Effector memory CD8-positive, alpha-beta T cell (primary cell): ENCODE measurements at places on chromosomes 7 and 10.

- H3K27me3 ChIP-seq, result no peaks in the 10 kb centered on the region
- H3K27ac ChIP-seq, result peak overlapping the region; percentile 39
Measured at GRCh38 chr10:119896061-119896655, 3.6 kb downstream of the SEC23IP start.

DNA sequence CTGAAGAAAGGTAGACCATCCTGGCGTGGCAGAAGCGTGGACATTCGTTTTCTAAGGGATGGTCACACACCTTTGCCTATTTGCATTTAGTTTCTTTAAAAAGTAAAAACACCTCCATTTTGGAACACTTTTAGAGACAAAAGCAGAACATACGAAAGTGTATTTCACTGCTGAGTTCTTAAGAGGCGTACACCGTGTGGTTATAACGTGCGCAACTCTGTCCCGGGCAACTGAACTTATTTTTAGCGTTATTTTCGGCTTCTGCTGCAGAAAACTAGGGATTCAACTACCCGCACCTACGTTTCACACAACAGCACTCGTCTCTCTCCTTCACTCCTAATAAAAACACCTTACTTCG is 557 bp upstream of the LSM8 start:
- H3K4me1 ChIP-seq, result peaks cover 35% of the 10 kb centered on the region
- peaks cover 41% of the 10 kb centered on the region for H3K36me3 ChIP-seq
- H3K4me3 ChIP-seq, result peak overlapping the region; percentile 92

DNA sequence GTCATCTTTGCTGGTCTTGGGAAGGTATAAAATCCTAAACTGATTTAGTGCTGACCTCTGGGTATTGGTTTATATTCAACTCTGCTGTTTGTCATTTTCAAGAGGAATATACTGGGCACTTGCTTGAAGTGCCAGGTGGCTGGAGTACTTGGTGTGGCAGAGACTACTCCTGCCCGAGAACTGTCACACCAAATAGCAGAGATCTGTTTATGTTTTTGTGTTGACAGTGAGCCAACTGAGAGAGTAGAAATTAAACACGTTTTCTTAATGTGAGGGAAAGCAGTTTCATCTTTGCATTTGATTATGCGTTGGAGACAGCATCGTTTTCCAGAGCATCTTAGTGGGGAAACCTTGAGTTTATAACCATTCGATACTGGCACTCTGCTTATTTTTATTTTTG is 174.4 kb downstream of the CDCA7L start:
- H3K27ac ChIP-seq, result no peak overlapping the region
- peaks cover 2% of the 10 kb centered on the region for H3K36me3 ChIP-seq

GRCh38 chr7:27263781-27264180 is 21.2 kb downstream of the EVX1 start:
- no peaks in the 10 kb centered on the region for H3K36me3 ChIP-seq
- H3K27ac ChIP-seq, result no peak overlapping the region
- DNase-seq, result no peak
- H3K4me3 ChIP-seq, result no peak overlapping the region
- H3K4me1 ChIP-seq, result no peaks in the 10 kb centered on the region
- peaks cover 31% of the 10 kb centered on the region for H3K27me3 ChIP-seq

- no peak for DNase-seq
- H3K4me3 ChIP-seq, result no peak overlapping the region
Measured at GRCh38 chr10:129896860-129897200, 67.2 kb downstream of the EBF3 start.

DNA sequence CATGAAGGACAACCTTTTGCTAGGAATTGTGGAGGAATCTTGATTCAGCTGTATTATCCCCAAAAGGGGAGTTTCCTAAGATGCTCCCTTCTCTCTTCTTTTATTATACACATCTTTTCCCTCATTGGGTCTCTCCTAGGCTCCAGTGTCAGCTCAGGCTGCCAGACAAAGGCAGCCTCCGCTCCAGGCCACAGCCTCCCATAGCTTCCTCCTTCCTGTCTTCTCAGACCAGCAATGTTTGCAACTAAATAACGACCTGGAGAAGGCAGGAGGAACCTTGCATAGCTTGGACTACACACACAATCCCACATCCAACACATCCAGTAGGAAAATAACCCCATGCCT is 12.3 kb downstream of the SFXN3 start:
- peaks cover 22% of the 10 kb centered on the region for H3K27me3 ChIP-seq
- no peak for DNase-seq
- peaks cover 16% of the 10 kb centered on the region for H3K36me3 ChIP-seq

- H3K36me3 ChIP-seq, result no peaks in the 10 kb centered on the region
- H3K4me1 ChIP-seq, result no peaks in the 10 kb centered on the region
- no peak overlapping the region for H3K4me3 ChIP-seq
- peaks cover 12% of the 10 kb centered on the region for H3K27me3 ChIP-seq
- DNase-seq, result peak; percentile 18
Measured at GRCh38 chr7:12389089-12389700, 14.5 kb downstream of the VWDE start.

- no peak overlapping the region for H3K27ac ChIP-seq
- no peaks in the 10 kb centered on the region for H3K36me3 ChIP-seq
- H3K4me3 ChIP-seq, result no peak overlapping the region
- H3K4me1 ChIP-seq, result no peaks in the 10 kb centered on the region
Measured at GRCh38 chr10:17787087-17787961, 21.8 kb upstream of the MRC1 start.

DNA sequence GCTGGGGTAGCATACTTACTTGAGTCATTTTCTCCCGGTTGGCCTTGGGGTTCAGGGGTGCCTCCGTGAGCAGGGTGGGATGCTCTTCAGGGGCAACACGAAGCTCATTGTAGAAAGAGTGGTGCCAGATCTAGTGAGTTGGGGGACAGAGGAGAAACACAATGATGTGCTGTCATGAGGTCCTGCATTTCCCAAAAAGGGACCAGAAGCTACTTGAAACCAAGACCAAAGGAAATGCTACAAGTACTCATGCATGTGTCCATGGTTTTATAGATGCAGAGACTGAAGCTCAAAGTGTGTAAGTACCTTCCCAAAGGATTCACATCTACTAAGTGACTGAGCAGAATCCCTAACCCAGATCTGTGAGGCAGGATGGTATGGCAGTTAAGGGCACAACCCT is 8.8 kb downstream of the ACTA2 start:
- DNase-seq, result no peak
- peaks cover 10% of the 10 kb centered on the region for H3K36me3 ChIP-seq
- no peak overlapping the region for H3K4me3 ChIP-seq
